Stimulated activated CD4-positive, alpha-beta T cell treated with anti-CD3 and anti-CD28 coated beads, Interleukin-12 subunit alpha, Interleukin-12 subunit beta, amount 100 ng/mL, for 24 hours (primary cell): ENCODE measurements at places on chromosomes 1 and 21.

- DNase-seq, result no peak
These were observed 5.7 kb upstream of the ARL8A start for GRCh38 chr1:202150187-202150586.

- no peak for DNase-seq
These were observed 193.5 kb downstream of the PAPPA2 start for GRCh38 chr1:176656257-176656995.

- DNase-seq, result no peak
These were observed 6.7 kb downstream of the SPRR2E start for GRCh38 chr1:153087652-153088051.

GRCh38 chr1:211118407-211119102 is 15.4 kb downstream of the KCNH1 start:
- no peak for DNase-seq

DNA sequence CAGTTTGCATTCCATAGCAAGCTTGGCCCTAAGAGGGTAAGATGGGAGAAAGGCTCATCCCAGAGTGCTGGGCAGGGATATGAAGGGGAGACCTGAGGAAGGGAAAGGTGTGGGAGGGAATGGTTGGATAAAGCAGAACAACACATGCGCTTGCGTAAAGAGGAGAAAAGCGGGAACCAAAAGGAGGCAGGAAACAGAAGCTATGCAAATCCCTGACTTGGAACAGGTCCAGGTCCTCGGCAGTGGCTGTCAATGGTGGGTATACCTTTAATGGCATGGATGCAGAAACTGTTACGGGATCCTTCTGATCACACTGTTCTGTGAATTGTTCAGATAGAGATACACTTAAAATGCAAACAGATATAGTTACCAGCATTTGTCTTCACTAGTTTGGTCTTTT is 455.6 kb downstream of the SIPA1L2 start:
- DNase-seq, result no peak
